ENCODE measurements at places on chromosomes 2 and 18. TPM values are rescaled to one million over a fixed set of nuclear protein-coding genes. Genes with fewer than 3 reads are reported as not detected.

Gene TMEM169
- 3.1 TPM for total RNA-seq

Gene CHMP1B
- 49.8 TPM for total RNA-seq

Gene AKAIN1
- total RNA-seq: not detected

Gene ITPRIPL1
- 0.27 TPM for total RNA-seq

Gene TTC32
- 37.5 TPM for total RNA-seq

Gene NEUROD1
- total RNA-seq: not detected

Gene PCGF1
- 24.0 TPM for total RNA-seq

Gene IKZF2
- 9.0 TPM for total RNA-seq

Gene MARCO
- 1.9 TPM for total RNA-seq

Gene CIDEA
- total RNA-seq: not detected

Gene EMILIN1
- 94.1 TPM for total RNA-seq

Gene RAB6C
- not detected for total RNA-seq

Gene POTEJ
- total RNA-seq: not detected

Gene CCDC121
- 4.6 TPM for total RNA-seq

Gene TPO
- total RNA-seq: 10.1 TPM

Gene RNF144A
- total RNA-seq: 9.2 TPM

Gene DPYSL5
- total RNA-seq: not detected

Gene C2orf66
- not detected for total RNA-seq

Gene OSR1
- total RNA-seq: 75.0 TPM

Gene DAW1
- total RNA-seq: not detected

Gene GALR1
- 0.62 TPM for total RNA-seq

Gene SIX3
- not detected for total RNA-seq

Gene PXDN
- 95.9 TPM for total RNA-seq

Gene MPP4
- total RNA-seq: 0.35 TPM

Gene B3GNT7
- total RNA-seq: 3.4 TPM

Gene ALLC
- not detected for total RNA-seq

Gene ANO7
- 0.81 TPM for total RNA-seq

Gene IL36G
- not detected for total RNA-seq

Gene RSAD2
- total RNA-seq: 6.2 TPM

Gene IFIH1
- 7.1 TPM for total RNA-seq

Gene KLHL14
- 0.27 TPM for total RNA-seq

Gene TUBA3E
- not detected for total RNA-seq

Gene PDE11A
- total RNA-seq: 0.16 TPM

Gene RAX
- not detected for total RNA-seq

Gene KIF5C
- total RNA-seq: 5.4 TPM

Gene TRIM54
- total RNA-seq: 0.31 TPM

Gene CD207
- not detected for total RNA-seq

Gene C1GALT1C1L
- total RNA-seq: 1.4 TPM

Gene BMP10
- not detected for total RNA-seq

Gene ZNF804A
- total RNA-seq: not detected

Gene MRPS9
- total RNA-seq: 26.8 TPM

Gene GAREM2
- 5.5 TPM for total RNA-seq

Gene GPAT2
- total RNA-seq: 4.4 TPM

Gene SOWAHC
- 36.0 TPM for total RNA-seq

Gene PSMA8
- not detected for total RNA-seq

Gene MAP3K19
- not detected for total RNA-seq

Gene DSC2
- total RNA-seq: 1.4 TPM

Gene MDH1B
- total RNA-seq: 1.2 TPM

Gene ESPNL
- 0.12 TPM for total RNA-seq
